ENCODE measurements at places on chromosomes 3 and 15. TPM values are rescaled to one million over a fixed set of nuclear protein-coding genes. Genes with fewer than 3 reads are reported as not detected.

- DNase-seq: peak; percentile 88
Measured at GRCh38 chr3:20040548-20041196, 426 bp downstream of the KAT2B start.

GRCh38 chr3:61820306-61820992 is 259.1 kb downstream of the PTPRG start:
- DNase-seq: no peak

GRCh38 chr15:66797921-66798320 is 95.9 kb downstream of the SMAD6 start:
- no peak for DNase-seq

GRCh38 chr3:37223141-37223558 is 48.8 kb upstream of the LRRFIP2 start:
- DNase-seq: no peak

- no peak for DNase-seq
Measured at GRCh38 chr3:51568036-51568435, 29.5 kb downstream of the RAD54L2 start.

The ANKUB1 gene
- total RNA-seq: not detected
